ENCODE measurements at places on chromosomes 4 and X.

GRCh38 chr4:133866328-133866699 is 335.3 kb downstream of the PABPC4L start:
- no peak for DNase-seq

DNA sequence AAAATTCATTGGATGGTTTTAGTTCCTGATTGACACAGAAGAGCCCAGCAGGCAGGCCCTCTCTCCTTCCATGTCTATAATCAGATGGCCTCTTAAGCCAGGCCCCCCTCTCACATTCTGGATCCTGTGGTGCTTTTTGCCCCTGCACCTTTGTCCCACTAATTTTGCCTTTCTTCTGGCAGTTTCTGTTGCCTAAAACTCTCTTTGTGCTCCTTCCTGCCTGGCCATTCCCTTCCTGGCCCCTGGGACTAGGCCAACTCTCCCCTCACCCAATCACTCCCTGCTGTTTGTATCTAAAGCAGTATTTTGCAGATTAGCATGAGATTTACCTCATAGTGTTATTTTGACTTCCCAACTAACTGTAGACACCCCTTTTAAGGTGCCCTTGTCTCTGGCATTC is 42.7 kb upstream of the DDX3X start:
- no peak for DNase-seq

GRCh38 chr4:177374966-177375365 is 65.3 kb downstream of the NEIL3 start:
- DNase-seq = no peak

DNA sequence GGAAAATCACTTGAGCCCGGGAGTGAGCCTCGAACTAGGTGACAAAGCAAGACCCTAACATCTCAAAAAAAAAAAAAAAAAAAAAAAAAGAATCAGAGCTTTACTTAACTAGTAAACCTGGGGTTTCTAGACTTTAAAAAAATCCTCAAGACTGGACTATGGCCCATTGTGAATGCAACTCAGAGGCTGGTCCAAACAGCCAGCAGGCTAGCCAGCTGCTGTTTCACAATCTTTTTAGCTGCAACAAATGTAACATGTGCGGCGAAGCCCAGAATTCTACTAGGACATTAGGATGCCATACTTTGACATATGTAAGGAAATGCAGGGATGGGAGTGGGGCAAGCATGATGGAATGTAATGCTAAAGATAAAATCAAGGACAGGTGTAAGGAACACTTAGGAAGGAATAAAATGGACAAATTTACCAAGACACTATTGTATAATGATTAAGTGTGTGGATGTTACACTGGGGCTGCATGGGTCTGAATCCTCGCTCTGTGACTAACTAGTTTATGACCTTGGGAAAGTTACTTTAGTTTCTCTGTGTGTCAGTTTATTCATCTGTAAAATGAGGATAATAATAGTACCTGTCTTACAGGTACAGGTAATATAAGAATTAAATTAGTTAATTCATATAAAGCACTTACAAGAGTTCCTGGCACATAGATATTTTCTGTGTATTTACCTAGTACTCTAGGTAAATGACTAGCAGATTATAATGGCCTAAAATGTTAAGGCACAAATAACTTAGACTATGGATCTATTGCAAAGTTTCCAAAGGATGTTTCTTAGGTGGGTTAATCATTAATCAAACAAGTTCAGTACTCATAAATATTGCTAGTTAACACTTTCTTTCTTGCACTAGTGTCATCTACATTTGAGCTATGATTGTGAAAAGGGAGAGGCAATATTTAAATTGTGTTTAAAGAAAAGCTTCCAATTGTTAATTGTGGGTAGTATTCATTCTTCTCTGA is 49.5 kb downstream of the HELQ start:
- DNase-seq = no peak

DNA sequence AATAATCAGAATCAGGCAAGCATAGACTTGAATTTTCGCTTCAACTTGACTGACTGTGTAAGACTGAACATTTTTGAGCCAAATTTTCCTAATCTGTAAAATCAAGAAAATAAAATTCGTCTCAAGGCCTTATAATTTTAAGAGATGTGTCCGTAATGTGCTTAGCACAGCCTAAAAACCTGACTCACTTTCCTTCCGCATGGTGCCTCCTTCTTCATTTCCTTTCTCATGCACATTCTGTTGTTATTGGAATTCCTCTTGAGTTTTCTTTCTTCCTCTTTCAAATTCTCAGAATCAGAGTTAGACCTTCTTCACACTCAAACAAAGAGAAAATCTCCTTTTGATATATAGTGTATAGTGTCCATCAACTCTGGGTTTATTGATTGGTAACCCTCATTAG is 208.9 kb upstream of the SLIT2 start:
- no peak for DNase-seq

DNA sequence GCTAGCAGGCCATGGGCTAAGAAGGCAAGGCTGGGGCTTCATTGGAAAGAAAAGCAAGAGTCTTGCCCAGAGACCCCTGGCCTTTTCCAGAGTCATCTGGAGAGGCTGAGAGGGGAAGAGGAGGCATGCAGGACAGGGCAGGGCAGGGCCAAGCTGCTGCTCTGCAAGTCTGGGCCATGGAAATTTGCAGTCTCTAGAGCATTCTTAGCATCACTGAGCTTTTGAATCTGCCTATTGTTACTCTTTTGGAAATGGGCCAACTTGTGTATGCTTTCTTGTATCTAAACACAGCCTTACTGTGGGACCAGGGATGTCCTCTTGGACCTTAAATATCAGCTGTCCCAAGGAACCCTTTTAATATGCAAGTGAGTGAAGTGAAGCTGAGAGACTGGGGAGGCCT is 560.5 kb downstream of the MID1IP1 start:
- no peak for DNase-seq

DNA sequence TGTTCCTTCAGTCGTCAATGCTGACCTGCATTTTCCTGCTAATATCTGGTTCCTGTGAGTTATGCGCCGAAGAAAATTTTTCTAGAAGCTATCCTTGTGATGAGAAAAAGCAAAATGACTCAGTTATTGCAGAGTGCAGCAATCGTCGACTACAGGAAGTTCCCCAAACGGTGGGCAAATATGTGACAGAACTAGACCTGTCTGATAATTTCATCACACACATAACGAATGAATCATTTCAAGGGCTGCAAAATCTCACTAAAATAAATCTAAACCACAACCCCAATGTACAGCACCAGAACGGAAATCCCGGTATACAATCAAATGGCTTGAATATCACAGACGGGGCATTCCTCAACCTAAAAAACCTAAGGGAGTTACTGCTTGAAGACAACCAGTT is 12.6 kb downstream of the TLR8 start:
- DNase-seq = no peak

- no peak for DNase-seq
Measured at GRCh38 chr4:124682384-124682783, 30.1 kb downstream of the ANKRD50 start.

GRCh38 chrX:9899640-9900111 is 67.5 kb upstream of the CLDN34 start:
- no peak for DNase-seq

DNA sequence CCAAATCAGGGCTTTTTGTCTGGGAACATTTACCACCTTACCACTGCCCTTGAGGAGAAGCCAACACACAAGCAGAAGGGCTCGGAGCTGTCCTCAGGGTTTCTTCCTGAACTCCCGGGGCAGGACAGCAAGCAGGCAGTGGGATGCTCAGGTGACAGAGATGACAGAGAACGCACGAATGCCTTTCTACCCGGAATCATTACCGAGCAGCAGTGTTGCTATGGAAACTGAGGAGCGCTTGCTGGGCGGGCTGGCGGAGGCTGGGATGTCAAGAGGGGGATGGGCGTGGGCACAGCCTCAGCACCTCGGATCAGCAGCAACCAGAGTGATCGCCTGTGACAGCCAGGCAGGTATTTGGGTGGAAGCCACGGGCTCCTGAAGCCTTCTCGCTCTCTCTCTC is 17.8 kb downstream of the SSR4 start:
- DNase-seq = no peak

- no peak for DNase-seq
Measured at GRCh38 chr4:7815562-7815961, 124.1 kb downstream of the AFAP1 start.

DNA sequence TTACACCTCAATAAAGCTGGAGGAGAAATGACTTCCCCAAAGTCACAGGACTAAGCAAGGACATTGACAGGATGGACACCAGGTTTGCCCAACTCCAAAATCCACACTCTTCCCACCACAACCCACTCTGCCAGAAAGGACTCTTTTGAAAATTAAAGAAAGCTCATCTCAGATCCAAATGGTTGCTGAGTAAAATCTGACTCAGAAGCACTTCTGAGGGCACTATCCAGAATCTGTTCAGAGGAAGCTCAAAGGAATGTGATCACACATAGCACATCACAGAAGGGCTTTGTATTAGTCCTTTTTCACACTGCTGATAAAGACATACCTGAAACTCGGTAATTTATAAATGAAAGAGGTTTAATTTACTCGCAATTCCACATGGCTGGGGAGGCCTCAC is 155.5 kb downstream of the RAB28 start:
- no peak for DNase-seq

- DNase-seq = no peak
Measured at GRCh38 chrX:37357436-37357835, 8.3 kb downstream of the PRRG1 start.

GRCh38 chr4:137631605-137632004 is 99.3 kb upstream of the PCDH18 start:
- DNase-seq = no peak

DNA sequence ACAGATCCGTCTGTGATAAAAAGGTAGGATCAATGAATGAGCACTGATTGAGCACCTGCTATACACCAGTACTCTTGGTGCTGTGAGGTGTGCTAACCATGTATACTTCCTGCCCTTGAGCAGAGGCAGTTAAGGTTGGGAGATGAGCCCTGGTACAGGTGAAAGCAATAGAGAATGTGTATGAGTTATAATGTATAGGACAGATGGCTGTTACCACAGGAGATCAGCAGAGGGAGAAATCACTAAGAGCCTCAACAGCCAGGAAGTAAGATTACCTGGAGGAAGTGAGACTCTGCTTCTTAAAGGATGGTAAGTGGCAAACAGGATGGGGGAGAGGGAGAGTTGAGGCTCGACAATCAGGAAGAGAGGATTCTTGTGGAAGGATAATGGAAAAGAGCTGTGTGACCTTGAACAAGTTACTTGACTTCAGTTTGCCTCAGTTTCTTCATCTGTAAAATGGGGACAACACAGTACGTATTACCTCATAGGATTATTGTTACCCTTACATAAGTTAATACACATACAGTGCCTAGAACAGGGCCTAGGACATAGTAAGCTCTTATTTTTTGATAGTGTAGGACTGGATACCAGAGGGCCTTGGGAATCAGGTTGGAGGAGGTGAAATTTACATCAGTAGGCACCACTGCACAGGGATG is 9.1 kb downstream of the CXCR3 start:
- DNase-seq = no peak

- DNase-seq = no peak
Measured at GRCh38 chrX:19130628-19131027, 8.4 kb upstream of the ADGRG2 start.

DNA sequence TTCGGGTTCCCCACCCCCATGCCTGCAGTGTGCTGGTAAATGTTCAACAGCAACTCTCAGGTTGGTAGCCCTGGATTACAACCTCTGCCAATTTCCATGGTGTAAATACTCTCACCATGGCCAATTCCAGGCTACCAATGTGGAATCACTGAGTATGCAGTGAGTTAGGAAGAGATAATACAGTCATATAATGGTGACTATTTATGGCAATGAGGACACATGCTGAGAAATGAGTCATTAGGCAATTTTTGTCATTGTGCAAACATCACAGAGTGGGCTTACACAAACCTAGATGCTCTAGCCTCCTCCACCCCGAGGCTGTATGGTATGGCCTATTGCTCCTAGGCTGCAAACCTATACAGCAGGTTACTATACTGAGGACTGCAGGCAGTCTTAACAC is 4.6 kb upstream of the CLDN24 start:
- no peak for DNase-seq

DNA sequence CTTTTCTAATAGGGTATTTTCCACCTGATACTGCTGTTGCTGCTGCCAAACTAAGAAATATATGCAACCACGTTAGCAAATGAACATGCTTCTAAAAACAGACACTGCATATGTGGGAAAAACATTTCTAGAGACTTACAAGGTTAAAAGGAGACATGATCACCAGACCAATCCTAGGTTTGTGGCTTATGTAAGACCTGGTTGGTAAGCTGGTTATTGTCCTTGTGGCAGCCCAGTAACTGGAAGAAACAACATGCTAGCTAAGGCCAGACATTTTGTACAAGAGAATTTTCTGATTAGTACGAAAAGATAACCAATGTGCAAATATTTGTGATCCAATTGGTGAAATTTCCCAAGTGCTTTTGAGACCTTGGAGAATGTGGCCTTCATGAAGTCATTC is 112.0 kb downstream of the AFF2 start:
- DNase-seq = no peak

DNA sequence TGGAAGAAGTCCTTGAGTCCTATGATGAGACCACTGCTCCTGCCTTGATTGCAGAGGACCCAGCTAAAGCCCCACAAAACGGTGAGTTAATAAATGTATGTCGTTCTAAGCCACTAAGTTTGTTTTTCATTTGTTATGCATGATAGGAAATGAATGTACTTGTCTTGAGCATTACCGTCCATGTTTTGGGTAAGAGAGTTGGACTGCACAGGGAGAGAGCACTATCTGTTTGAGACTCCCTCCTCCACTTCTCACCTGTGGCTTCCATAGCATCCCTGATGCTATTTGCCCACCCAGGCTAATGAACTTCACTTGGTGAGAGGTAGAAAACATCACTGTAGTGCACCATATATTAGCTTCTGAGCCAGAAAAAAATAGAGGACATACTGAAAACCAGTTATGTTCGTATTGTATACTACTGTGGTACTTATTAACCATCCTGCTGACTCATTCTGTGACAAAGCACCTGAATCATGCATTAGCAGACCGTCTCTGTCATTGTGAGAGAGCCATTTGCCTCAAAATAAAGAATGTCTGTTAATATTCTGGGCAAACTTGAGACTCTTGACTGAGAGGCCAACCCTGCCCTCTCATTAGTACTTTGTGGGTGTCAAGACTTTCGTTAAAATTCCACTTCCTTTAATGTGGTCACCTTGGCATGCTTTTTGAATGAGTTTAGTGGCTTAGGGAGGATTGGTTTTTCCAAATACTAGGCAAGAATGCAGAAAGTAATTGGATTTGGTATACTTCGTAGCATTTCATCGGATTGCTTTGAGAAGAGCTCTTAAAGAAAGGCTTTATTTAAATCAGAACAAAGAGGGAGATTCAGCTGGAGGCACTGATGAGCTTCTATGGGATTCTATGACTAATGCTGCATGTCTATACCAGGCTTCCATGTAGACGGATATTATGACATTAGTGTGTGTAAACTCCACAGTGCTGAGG is 99.3 kb upstream of the GRPR start:
- no peak for DNase-seq

DNA sequence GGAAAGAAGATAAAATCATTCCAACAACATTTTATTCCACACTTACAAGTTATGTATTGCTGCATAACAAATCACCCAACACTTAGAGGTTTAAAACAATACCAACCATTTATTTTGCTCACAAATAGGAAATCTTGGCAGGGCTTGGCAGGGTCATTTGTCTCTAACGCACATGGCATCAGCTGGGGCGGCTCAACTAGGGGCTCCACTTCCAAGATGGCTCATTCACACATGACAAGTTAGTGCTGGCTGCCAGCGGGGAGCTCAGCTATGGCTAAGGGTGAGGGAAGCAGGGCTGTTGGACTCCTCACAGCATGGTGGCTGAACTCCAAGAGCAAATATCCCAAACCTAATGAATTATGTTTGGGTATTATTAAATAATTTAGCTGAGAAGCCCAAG is 377.0 kb downstream of the ZNF674 start:
- no peak for DNase-seq

Data from cortex of kidney (tissue), 1 donor.